ENCODE measurements at places on chromosomes 16 and 17.

DNA sequence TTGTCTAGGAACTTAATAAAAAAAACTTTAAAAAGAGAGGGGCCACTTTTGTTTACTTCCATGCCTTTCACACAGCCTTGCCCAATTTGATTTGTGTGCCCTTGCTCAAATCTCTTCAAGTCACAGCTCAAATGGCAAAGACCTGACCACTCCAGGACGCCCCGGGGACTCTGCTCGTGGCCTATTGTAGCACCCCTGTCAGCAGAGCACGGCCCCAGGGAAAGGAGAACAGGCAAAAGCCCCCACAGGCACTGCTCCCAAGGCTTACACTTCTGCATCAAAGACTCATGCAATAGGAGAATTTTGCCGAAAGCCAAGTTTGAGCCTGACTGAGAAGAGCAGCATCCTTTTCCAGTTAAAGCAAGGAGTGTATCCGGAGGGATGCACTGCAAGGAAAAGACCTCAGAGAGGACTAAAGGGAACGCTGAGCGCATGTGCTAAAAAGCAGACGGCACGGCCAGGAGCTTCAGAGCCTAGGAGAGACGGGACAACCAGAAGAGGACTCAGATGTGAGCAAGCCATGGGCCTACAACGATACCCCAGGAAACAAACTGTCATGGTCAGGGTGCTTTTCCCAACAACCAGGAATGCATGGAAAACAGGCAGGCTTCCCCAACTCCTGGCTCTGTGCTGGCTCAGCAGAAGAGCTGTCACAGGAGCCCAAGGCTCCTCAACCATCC, 8.2 kb downstream of the CREBBP start:
- DNase-seq, result no peak

- DNase-seq, result no peak
These were observed 16.4 kb downstream of the GJD3 start for GRCh38 chr17:40348136-40348504.

- DNase-seq, result no peak
These were observed 58.8 kb downstream of the ADCY9 start for GRCh38 chr16:4057439-4057877.

DNA sequence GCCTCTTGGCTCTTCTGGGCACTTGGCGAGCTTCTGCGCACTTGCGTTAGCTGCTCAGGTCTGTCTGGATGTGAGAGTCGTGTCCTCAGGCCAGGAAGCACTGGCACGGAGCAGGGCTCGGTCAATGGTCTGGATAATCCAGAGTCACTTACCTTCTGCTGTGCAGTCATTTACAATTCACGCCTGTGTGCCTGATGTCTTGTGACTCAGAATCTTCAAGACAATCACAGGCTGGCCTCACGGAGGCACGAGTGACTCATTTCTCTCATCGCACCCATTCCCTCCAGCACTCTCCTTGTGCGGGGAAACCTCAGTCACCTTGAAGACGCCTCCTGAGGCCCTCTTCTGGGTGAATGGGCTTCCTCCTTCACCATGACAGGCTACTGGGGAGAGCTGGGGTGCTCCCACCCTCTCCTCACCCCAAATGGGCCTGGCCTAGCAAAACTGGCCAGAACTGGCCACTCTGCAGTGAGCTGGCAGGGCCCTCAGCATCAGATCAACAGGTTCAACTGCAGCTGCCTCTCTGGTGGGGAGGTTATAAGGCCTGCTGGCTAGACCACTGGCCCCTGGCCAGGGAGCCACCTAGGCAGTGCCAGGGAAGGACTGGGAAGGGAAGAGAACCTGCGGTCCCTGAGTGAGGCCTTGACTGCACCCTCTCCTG, 1.9 kb upstream of the CAPN15 start:
- DNase-seq, result no peak

- no peak for DNase-seq
These were observed 26.0 kb downstream of the TMEM238L start for GRCh38 chr17:10777890-10778289.

DNA sequence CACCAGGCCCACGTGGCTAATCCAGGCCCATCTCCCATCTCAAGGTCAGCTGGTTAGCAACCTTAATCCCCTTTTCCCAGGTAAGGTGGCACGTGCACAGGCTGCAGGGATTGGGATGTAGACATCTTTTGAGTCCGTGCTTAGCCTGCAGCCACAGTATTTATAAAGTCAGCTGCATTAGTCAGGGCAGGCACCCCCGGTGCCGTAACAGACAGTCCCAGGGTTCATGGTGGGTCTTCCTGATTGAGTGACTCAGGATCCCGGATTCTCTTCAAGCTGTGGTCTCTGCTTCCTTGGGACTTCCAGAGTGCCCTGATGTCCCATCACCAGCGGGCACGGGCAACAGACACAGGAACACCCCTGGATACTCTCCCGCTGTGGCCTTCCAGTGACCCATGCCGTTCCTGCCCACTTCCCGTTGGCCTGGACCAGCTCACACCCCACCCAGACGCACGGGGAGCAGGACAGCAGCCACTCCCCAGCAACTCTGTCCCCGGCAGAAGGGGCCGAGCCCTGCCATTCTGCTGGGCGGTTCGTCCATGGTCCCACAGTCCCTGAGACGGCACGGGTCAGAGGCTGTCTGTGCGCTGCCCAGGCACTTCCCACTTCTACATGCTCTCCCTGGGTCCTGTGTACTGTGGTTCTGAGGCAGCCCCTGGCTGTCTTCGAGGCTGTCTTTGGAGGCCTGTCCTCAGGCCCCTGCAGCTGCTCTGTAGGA, 248.6 kb upstream of the GSE1 start:
- no peak for DNase-seq

- DNase-seq, result no peak
These were observed 104.3 kb downstream of the PHKB start for GRCh38 chr16:47565454-47565853.

- no peak for DNase-seq
These were observed 22.9 kb upstream of the APPBP2 start for GRCh38 chr17:60548990-60549389.

DNA sequence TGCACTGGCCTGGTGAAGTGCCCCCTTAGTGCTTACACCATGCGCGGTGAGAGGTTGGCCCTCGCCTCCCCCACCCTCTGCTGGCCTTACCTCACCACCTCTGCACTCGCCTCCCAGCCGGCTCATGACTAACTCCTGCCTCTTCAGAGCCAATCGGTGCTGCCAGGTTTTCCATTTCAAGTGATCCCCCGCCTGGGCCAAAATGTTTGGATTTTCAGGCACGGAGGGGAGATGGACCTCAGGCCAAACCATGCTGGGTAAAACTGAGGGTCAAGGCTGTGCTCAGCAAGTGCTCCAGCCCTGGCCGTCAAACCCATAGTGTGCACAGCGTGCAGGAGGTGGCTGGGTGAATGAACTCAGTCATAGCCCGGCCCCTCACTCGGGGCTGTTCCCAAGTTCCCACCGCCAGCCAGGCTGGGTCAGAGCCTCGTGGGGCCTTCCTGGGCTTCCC, 175.4 kb downstream of the SEC14L1 start:
- DNase-seq, result no peak

GRCh38 chr17:688100-688989, 26.3 kb downstream of the VPS53 start:
- no peak for DNase-seq

- no peak for DNase-seq
These were observed 606 bp downstream of the THAP11 start for GRCh38 chr16:67842509-67843342.

GRCh38 chr17:19728084-19728495, 11.7 kb upstream of the SLC47A2 start:
- peak; percentile 70 for DNase-seq

DNA sequence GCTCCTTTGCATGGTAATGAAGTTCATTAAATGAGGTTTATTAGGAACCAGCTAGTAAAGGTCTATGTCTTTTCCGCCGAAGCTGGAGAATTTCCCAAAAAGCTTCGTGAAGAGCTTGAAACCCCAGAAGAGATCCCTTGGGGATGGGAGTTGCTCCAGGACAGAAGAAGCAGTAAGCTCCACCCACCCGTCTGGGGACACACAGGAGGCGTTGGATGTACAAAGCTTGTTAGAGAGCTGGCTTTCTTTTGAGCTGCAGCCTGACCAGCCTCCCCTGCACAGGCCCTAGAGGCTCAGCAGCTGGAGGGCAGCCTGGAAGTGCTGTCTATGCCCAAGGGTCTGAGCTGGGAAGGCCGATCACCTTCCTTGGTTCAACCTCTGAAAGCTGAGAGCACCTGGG, 147.4 kb upstream of the SDK2 start:
- DNase-seq, result no peak

GRCh38 chr17:69228018-69228417, 606 bp downstream of the ABCA10 start:
- no peak for DNase-seq

GRCh38 chr16:62967611-62968010, 931.4 kb upstream of the CDH8 start:
- DNase-seq, result no peak

DNA sequence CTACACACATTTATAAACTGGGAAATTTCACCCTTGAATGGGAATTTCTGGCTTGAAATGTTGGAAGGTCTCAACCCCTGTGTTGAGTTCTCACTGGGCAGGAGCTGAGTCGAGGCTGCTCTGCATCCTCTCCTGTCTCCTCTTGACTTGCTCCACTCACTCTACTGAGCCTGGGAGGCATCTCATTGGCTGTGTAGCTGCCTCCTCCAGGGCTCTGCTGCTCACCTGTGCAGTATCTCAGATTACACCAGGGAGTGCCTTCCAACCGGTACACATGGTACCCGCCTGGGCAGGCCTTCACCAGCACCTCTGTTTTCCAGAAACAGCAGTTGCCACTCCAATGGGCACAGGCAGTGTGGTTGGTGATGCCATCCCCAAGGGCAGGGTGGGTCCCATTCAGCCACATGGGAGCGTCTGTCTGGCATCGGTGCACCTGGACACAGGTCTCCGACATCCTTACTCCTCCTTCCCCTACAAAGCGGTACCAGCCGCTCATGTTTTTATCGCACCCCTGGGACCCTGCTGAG, 3.7 kb downstream of the GP2 start:
- peak; percentile 84 for DNase-seq

GRCh38 chr17:33096161-33096560, 104.5 kb downstream of the SPACA3 start:
- DNase-seq, result no peak

GRCh38 chr17:17681187-17681743, at the start of gene RAI1:
RAI1 (plus strand) TSS chr17:17681458; CDS start chr17:17792949, 111,491 bp downstream.
- DNase-seq, result no peak

DNA sequence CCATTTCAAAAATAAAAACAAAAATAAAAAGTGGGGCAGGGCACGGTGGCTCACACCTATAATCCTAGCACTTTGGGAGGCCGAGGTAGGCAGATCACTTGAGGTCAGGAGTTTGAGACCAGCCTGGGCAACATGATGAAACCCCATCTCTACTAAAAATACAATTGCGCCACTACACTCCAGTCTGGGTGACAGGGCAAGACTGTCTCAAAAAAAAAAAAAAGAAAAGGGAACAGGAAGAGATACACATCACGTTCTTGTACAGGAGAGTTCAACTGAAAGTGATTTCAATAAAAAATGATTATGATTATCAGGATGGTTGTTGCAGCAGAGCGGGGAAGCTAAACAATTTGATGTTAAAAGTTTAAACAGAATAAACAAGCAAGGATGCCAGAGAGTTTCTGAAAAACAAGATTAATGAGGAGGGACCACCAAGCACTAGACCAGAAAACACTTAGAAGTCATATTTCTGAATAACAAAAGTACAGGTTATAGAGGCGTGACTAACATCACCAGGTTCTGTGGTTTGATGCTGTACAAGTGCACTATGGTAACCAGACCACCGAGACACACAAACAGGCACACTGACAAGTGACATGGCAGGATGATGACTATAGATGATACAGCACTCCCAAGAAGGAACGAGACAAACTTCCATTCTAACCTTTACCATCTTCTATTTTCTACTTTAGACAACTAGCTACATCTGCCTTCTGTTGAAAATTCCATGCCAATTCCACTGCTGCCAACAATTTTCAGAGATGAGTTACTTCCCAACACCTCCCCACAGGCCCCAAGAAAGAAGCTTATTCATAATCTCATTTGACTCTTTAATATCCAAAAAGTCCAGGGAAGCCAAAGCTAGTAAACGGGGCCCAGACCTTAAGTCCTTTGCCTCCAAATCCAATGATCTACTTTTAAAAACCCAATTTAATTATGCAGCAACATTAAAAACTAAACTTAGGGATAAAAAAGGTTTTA, 11.8 kb downstream of the DNAJA2 start:
- no peak for DNase-seq

GRCh38 chr16:87278191-87279093, 38.8 kb downstream of the C16orf95 start:
- DNase-seq, result peak; percentile 37

- DNase-seq, result no peak
These were observed 215.6 kb upstream of the MAF start for GRCh38 chr16:79816081-79816497.

DNA sequence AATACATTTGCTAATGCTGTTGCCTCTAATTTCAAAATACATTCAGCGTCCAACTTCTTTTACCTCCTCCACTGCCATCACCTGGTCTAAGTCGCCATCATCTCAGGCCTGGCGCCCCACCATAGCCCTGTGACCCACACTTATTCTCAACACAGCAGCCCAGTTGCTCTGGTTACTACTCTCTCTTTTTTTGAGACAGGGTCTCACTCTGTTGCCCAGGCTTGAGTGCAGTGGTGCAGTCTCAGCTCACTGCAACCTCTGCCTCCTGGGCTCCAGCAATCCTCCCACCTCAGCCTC, 7.5 kb upstream of the NKD1 start:
- DNase-seq, result no peak

DNA sequence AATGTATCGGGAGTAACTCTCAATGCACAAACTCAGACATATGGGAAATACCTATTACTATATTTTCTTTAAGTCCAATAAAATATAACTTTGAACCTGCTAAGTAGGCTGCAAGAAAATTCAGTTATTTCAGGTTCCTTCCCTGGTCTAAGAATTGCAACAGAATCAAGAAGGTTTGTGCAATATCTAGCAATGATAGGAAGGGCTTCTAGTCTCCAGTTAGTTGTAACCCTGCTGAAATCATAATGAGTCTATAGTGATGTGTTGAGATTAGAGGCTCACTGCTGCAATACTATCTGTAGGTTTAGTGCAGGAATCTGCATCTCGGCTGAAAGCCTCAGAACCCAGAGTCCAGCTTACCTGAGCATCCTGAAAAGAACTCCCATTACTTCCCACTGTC, 110.5 kb downstream of the PMP22 start:
- no peak for DNase-seq

- DNase-seq, result no peak
These were observed 290.5 kb downstream of the CEP112 start for GRCh38 chr17:65901394-65901793.

GRCh38 chr17:76682296-76682695, 28.5 kb downstream of the MXRA7 start:
- no peak for DNase-seq

GRCh38 chr17:4318186-4318585, 48.3 kb downstream of the UBE2G1 start:
- no peak for DNase-seq

GRCh38 chr16:75471723-75472633, 7.5 kb upstream of the TMEM170A start:
- DNase-seq, result peak; percentile 19

GRCh38 chr16:53911513-53911912, 207.6 kb downstream of the FTO start:
- no peak for DNase-seq

GRCh38 chr17:31392002-31392855, 754 bp downstream of the RAB11FIP4 start:
- DNase-seq, result no peak

- DNase-seq, result no peak
These were observed at the start of gene SECTM1 for GRCh38 chr17:82333279-82334171. SECTM1 (minus strand) TSS chr17:82333766; CDS start chr17:82327240, 6,526 bp downstream.

All from DMS153 (cell line).